NCI-H1417 (cell line): ENCODE measurements at places on chromosomes 6 and 20.
A peak's percentile ranks its signal among the peaks of the same experiment; 100 is the strongest.

DNA sequence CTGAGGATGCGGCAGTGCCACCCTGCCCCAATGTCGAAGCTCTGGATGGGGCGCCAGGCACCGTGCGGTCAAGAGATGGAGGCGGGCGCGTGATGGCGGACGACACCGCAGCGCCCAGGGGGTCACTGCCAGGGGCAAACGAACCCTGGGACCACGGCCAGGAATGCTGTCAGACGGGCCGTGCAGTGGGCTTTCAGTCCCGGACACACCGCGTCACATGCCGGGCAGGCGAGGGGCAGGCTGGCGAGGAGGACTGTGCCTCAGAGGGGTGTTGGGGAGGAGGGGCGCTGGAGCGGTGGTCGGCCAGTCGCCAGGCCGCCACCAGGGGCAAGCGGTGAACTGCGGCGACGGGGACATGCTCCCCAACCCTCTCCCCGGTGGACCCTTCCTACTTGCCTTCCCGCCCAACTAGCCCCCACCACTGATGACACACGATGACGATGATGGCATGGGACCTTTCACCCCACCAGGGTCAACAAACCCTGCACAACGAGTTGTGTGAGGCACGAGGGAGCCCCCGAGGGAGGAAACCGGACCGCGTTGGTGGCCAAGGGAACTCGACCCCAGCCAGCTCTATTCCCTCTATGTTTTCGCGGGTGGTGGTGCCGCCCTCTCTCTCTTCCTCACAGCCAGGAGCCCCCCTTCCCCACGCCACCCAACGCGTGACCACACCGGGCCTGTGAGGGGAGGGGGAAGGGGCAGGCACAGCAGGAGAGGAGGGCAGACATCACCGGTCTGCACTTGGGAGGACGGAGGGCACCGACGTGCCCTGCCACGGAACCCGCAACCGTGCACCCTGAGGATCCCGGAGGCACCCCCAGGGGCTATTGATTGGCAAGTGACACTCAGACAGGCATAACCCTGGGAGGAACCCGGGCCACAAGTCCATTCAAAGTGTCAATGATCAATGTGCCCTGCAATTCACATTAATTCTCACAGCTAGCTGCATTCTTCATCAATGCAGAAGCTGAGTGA, 1960.9 kb upstream of the DEFB115 start:
- no peak for DNase-seq

- no peak for DNase-seq
Measured at GRCh38 chr6:160457823-160458222, 109.6 kb downstream of the SLC22A3 start.

GRCh38 chr6:169366258-169366901, 112.7 kb upstream of the THBS2 start:
- DNase-seq = no peak

GRCh38 chr6:135269481-135269891, 88.4 kb downstream of the MYB start:
- no peak for DNase-seq

GRCh38 chr6:63214816-63215215, 3.5 kb downstream of the FKBP1C start:
- no peak for DNase-seq

DNA sequence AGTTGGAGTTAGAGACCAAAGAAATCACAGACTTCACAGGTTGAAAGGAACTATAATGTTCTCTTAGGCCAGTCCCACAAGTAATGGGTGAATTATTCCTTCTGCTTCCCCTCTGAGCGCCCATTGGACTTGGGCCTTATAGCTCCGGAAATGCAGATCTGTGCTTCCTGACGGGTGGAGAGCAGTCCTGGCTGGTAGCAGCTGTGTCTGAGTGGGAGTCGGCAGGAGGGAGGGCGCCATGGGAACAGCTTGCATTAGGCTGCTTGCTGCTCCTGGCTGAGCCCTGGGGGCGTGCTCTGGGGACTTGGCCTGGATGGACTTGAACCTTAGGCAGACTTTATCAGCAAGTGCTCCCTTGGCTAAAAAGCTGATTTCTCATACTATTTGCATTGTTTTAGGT, 18.4 kb upstream of the NUP153 start:
- peak; percentile 83 for DNase-seq

- DNase-seq = no peak
Measured at GRCh38 chr6:52511572-52512151, 65.2 kb downstream of the TRAM2 start.

GRCh38 chr6:44266347-44266746, 996 bp upstream of the NFKBIE start:
- no peak for DNase-seq

DNA sequence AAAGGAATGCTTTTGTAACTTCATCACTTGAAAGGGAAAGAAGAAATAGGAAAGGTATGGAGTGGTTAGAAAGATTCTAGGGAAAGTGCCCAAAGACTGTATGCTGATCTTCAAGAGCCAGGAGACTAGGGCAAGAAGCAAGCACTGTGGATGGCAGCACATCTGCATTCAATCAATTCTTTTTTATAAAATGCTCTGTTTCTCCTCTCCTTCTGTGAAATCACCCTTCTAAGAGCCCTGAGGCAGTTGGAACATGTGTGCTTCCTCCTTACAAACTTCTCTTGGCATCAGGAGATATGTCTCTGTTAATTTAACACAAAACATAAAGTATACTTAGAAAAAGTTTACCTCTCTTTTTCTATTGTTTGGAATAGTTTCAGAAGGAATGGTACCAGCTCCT, 1162.2 kb upstream of the GJE1 start:
- DNase-seq = no peak

DNA sequence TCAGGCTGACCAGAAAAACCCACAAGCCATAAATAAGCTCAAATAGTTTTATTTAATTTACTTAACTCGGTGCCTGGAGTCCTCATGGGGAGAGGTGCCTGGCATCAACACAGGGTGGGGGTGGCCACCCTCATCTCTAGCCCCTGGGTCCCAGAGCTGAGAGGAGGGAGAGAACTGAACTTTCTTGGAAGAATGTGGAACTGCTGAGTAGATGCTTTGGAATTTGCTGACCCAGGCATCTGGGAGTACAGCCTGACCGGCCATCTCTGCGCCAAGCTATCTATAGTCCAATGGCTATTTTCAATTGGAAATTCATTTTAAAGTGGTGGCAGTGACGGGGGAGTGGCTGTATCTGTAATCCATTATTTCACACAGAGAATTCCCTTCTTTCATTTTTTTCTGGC, 104.8 kb downstream of the CDH26 start:
- DNase-seq = no peak

DNA sequence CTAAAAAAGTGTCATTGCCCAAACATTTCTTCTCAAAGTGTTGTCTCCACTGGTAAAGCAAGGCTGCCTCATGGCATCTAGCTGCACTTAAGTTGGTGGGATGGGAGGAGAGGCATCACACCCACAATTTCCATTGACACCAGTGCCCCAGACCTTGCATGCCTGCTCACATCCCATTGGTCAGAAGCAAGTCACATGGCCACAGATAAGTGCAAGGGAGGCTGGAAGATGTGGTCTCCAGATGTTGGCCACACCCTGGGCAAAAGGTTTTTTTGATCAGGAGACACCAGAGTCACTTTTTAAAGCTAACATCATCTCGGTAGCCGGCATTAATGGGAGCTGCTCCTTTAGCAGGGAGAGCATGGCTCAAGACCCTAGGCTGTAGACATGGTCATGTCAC, 157.1 kb upstream of the CST7 start:
- no peak for DNase-seq

- no peak for DNase-seq
Measured at GRCh38 chr6:43800298-43800623, 30.2 kb downstream of the VEGFA start.
